Immature natural killer cell (primary cell): ENCODE measurements at places on chromosomes 6 and 20.

GRCh38 chr20:59955131-59955796, 3.0 kb upstream of the CDH26 start:
- peaks cover 9% of the 10 kb centered on the region for H3K36me3 ChIP-seq
- H3K4me3 ChIP-seq: no peak overlapping the region
- H3K27me3 ChIP-seq: no peaks in the 10 kb centered on the region
- H3K4me1 ChIP-seq: no peaks in the 10 kb centered on the region
- H3K27ac ChIP-seq: no peak overlapping the region

GRCh38 chr6:31881136-31881859, 2.5 kb upstream of the SLC44A4 start:
- H3K27me3 ChIP-seq: peaks cover 2% of the 10 kb centered on the region
- DNase-seq: no peak
- no peaks in the 10 kb centered on the region for H3K4me1 ChIP-seq

GRCh38 chr20:37386505-37387251, 40.7 kb downstream of the SRC start:
- peaks cover 2% of the 10 kb centered on the region for H3K27me3 ChIP-seq
- H3K4me3 ChIP-seq: no peak overlapping the region
- DNase-seq: no peak
- H3K27ac ChIP-seq: no peak overlapping the region

DNA sequence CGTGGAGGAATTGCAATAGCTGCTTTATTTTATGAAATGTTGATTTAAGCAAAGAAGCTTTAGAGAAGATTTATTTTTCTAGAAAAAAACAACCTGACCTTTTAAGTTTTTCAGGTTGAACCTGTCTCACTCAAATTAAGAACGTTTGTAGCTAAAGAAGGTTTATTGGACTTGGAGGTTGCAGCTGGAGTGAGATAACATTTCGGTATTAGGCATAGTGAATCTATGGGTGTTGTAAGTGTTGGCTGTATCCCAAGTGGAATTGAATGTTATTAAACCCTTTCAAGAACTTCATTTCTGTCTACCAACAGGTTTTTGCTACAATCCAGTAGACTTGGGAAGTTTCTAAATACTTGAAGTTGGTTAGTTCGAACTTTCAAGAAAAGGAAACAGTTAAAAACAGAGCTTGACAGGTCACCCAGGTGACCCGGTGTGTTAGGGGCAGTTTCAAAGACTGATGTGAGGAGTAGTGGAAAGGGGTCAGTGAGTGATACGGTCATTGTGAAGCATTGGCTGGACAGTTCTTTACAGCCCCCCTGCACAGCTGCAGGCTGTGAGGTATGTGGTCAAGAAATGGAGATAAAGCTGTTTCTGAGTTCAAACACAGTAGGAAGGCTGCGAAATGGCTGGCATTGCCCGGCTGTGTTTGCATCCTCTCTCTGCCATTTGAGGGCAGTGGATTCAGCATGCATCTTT, 2.4 kb upstream of the TBCC start:
- peaks cover 13% of the 10 kb centered on the region for H3K36me3 ChIP-seq
- peaks cover 26% of the 10 kb centered on the region for H3K4me1 ChIP-seq
- no peak for DNase-seq
- H3K27ac ChIP-seq: peak overlapping the region; percentile 100
- peaks cover 15% of the 10 kb centered on the region for H3K27me3 ChIP-seq

DNA sequence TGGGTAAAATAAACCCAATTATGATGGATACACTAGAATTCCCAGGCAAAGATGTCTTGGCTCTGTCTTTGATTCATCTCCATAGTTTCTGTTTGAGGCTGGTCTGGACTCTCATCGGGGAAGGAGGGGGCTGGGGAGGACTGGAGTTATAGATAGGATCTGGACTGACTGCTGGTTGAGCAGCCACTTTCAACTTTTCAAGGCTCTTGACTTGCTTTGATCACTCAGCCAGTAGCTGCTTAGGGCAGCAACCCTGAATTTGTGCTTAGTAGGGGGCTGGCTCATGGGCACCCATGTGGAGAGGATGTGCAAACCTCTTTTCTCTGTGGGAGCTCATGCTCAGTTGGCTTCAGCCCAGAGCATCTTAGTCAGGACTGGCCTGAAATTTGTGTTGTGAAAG, 114.0 kb upstream of the NEDD9 start:
- no peaks in the 10 kb centered on the region for H3K27me3 ChIP-seq
- H3K36me3 ChIP-seq: peaks cover 22% of the 10 kb centered on the region
- peaks cover 87% of the 10 kb centered on the region for H3K4me1 ChIP-seq

DNA sequence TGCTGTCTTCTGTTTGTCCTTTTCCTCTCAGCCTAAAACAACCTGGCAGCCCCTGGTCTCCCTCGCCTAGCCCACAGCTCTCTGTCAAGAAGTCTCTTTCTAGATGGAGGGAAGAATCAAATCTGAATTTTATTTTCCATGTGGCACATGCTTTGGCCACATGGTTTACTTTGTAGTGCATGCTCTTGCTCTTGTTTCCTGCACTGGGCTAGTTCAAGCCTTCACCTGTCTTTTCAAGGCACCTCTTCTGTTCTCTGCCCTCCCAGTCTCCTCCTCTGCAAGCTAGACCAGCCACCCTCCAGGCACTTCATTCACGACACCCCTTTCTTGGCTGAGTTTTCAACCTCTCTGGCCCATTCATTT, 7.6 kb downstream of the PPP1R14C start:
- H3K36me3 ChIP-seq: no peaks in the 10 kb centered on the region
- no peak overlapping the region for H3K27ac ChIP-seq
- H3K27me3 ChIP-seq: peaks cover 11% of the 10 kb centered on the region
- no peak overlapping the region for H3K4me3 ChIP-seq

- no peaks in the 10 kb centered on the region for H3K27me3 ChIP-seq
- no peak overlapping the region for H3K4me3 ChIP-seq
- no peaks in the 10 kb centered on the region for H3K4me1 ChIP-seq
- no peaks in the 10 kb centered on the region for H3K36me3 ChIP-seq
Measured at GRCh38 chr20:55437798-55438415, 567.4 kb downstream of the CBLN4 start.
